ENCODE measurements at places on chromosomes 2 and 18.

DNA sequence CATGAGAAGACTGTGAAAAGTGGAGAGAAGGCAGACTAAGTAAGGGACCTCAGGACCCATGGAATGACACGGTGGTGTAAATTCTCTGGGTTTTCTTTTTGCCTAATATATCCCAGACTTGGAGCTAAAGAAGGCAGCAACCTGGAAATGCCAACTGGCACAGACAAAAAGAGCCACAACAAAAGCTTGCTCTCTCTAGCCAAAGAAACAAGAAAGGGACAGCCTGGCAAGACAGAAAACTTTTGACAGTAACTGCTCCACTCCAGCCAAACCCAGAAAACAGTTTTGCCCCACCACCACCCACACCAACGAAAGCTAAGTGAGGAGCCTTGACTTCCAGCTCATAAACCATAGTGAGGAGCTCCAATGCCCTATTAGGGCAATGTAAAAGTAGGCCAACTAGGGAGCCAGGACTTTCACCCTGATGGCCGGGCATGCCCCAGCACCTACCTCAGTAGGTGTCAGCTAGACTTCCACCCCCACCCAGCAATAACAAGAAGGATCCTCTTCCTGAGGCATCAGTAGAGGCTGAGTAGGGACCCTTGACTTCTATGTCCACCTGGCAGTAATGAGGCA is 35.5 kb downstream of the PELI1 start:
- DNase-seq, result no peak

DNA sequence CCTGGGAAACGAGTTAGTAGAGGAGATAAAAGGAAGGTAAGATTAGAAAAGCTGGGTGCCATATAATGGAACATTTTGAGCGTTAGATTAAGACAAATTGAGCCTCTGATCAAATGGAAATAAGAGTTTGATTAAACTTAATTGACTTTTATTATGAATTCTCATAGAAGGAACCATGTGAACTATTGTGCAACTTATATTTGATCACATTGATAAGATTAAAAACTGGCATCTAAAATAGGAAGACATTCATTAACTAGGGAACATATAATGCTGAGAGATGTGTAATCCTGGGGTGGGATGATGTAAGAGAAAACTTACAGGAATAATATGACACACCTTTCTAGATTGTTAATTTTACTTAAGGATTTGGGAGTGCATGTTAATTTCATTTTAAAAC is 22.5 kb downstream of the TBR1 start:
- no peak for DNase-seq

DNA sequence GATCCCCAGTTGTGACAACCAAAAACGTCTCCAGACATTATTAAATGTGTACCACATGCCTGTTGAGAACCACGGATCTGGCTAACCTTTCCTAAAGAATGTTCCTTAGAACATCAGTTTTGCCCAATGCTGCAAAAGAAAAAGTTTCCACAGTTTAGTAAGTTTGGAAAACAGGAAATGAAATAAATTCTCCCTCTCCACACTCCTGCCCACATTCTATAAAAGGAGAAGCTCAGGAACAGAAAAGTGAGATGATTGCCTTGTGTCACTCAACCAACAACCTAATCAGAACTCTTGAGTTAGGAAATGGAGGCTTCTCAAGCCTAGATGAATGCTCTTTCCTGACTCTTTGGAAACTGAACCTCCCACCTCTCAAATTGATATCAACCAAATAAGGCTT is 56.1 kb upstream of the NFE2L2 start:
- DNase-seq, result no peak

DNA sequence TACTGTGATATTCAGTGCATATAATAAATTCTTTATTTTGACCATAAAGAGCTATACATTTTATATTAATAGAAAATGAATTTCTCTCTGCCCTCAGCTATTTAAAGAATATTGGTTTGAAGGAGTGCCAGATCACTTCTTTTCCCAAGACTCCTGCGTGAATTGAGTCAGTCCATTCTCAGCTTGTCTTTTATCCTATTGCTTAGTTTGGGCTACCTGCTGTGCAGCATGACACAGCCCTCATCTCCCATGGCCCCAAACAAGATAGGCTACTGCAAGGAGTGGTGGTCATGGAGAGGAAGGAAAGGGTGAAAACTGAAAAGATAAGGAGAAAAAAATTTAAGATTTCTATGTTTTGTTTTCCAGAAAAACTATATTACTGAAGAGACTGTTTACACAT is 10.1 kb upstream of the FBXO11 start:
- no peak for DNase-seq

DNA sequence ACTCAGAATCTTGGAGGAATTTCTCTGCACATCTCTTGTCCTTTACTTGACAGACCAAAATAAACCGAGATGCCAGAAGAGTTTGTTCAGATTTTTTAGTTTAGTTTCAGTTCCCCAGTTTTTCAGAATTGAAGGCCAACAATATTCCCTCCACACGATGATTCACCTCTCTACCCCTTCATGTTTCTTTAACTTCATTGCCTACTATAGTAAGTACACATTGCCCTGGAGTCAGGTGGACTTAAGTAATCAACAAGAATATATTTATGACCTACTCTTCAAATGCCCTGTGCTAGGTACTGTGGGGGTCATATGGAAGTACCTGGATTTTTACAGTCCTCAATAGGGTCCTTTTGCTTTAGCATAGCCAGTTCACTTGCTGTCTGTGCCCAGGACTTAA is 79.6 kb upstream of the CTLA4 start:
- DNase-seq, result no peak

DNA sequence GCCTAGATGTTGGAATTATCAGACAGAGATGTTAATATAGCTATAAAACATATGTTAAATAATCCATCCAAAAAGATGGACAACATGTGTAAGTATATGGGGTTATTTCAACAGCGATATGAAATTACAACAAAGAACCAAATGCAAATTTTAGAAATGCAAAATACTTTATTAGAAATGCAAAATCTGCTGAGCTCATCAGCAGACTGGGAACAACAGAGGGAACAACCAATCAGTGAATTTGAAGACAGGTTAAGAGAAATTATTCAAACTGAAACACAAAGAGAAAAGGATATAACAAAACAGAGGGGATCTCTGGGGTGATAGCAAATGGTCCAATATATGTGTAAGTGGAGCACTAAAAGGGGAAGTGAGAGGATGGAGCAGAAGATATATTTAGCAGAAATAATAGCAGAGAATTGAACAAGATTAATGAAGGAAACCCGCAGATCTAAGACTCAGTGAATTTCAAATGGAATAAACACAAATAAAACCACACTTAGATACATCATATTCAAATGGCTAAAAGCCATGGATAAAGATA is 13.5 kb upstream of the HS6ST1 start:
- no peak for DNase-seq

DNA sequence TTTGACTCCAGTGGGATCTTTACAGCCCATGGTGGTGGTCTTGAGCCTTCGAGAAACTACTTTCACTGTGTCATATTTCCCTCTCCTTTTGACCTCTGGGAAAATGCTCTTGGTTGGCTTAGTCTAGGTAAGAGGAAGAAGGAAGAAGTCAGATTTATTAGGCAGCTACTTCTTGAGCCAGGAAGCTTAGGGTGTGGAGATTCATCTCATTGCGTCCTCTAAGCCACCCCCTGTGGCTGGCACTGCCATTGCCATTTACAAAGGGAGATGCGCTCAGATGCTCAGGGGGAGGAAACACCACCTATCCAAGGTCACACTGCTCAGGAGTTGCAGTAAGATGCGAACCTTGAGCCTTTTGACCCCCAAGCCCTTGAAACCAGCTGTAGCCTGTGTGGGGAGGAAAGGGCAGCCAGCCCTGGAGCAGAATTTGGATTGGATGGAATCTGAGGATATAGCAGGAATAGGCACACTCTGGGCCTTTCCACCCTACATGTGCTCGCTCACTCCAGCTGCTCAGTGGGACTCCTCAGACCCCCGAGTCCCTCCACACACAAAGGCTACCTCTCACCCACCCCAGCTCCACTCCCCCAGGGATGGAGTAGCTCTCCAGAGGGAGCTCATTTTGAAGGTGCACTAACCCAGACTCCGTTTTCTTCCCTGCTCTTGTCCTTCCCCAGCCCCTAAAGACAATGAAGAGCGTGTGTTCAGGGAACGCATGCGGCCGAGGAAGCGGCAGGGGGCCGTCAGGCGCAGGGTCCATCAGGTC is 321.3 kb upstream of the EPAS1 start:
- DNase-seq, result no peak

DNA sequence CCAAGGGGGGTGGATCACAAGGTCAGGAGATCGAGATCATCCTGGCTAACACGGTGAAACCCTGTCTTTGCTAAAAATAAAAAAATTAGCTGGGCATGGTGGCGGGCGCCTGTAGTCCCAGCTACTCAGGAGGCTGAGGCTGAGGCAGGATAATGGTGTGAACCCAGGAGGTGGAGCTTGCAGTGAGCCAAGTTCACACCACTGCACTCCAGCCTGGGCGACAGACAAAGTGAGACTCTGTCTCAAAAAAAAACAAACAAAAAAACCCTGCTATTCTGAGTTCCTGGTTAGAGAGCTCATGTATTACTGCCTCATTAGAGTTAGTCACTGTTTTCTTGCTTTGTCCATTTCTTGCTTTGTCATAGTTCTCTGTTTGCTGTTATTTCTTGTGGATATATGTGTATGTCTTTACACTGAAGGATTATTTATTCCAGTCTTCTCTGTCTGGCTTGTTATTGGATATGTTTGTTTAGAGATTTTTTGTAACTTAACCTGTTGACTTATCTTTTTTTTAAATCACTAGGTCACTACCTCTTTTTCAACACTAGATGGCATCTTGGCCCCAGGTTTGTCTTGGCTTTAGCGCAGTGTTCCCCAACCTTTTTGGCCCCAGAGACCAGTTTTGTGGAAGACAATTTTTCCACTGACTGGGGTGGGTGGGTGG is 17.0 kb downstream of the TTLL4 start:
- no peak for DNase-seq

DNA sequence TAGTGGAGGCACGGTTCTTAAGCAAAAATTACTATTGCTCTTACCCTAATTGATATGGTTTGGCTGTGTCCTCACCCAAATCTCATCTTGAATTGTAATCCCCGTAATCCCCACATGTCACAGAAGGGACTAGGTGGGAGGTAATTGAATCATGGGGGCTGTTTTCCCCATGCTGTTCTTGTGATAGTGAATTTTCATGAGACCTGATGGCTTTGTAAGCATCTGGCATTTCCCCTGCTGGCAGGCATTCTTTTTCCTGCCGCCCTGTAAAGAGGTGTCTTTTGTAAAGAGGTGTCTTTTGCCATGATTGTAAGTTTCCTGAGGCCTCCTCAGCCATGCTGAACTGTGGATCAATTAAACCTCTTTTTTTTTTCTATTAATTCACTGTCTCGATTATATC is 1691.8 kb upstream of the SLC39A10 start:
- DNase-seq, result no peak

GRCh38 chr2:126719833-126720351 is 63.9 kb downstream of the GYPC start:
- no peak for DNase-seq

GRCh38 chr2:134570676-134571075 is 148.1 kb downstream of the TMEM163 start:
- no peak for DNase-seq

DNA sequence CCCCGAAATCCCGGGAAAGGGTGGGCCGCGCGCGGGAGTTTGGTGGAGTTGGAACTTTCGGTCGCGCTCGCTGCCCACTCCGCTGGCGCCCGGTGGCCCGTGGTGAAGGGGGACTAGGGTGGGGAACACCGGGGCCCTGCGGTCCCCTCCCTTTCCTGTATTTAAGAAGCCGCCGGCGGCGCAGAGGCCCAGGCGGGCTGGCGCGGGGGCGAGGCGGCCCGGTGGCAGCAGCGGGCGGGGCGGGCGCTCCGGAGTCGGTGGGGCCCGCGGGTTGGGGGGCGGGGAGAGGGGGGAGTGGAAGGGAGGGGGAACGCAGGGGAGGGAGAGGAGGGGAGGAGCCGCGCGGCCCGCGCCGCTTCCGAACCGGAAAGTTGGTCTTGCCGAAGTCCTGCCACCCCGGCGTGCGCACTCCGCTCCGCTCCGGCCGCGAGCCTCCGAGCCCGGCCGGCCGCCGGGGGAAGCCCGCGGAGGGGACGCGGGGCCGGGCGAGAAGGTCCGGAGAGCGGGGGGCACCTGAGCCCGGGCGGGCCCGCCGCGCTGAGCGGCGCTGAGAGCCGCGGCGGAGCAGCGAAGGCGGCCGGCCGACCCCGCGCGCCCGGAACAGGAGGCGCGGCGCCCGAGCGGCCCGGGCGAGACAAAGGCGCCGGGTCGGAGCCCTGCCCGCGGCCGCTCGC is 425 bp upstream of the SALL3 start:
- no peak for DNase-seq

DNA sequence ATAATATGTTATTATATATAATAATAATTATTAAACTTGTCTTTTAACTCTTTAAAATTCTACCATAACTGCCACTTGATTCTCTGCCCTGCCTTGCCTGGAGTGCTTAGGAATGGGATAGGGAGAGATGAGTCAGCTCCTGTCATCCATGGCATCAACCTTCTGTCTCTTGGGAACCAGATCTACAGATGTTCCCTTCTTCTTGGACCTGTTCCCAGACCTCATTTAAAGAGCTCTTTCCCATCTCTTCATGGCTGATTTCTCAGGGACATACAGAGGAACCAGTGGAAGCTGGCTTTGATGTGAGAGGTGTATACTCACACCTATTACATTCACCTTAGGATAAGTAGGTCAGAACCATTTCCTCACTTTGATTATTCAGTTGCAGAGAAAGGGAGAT is 155.3 kb upstream of the MYO3B start:
- no peak for DNase-seq

DNA sequence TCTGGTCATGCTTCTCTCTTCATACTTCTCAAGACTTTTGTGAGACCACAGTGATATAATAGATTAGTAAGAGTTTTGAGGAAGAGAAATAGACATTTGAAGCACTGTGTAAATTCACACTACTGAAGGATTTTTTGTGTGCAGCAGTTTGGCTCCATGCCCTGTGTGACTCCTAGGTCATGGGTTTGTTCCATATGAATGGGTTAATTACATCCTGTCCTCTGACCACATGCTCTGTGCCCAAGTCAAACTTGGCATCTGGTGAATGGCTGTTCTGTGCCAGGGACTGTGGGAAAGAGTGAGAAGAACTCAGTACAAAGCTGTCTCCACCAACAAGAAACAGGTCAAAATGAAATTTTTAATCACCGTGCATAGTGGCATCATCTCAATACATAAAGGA is 304.0 kb downstream of the LNPK start:
- DNase-seq, result no peak

- peak; percentile 41 for DNase-seq
Observed at GRCh38 chr2:170122883-170123547, 54.9 kb upstream of the MYO3B start.

DNA sequence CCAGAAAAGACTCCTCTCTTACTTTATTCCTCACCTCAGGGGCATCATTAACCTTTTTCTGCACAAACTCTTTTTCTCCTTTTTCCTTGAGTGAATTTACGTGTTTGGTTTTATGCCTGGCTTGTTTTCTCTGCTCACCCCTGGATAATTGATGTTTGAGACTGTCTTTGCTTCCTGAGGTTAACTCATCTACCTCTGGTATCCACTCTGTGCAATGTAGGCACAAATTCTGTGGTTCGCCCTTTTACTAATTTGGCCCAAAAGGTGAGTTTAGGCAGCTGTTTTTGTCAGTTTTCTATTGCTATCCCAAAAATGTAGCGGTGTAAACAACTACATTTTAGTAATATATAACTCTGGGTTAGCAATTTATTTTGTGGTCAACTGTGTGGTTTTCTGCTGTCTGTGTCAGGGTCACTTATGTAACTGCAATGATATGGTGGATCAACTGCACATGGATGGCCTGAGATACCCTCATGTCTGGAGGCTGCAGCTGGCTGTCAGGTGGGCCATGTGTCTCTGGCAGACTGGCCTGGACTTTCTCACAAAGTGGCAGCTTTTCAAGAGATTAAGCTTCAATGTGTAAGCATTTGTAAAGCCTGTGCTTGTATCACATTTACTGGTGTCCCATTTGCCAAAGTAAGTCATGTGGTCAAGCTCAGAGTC is 329.7 kb downstream of the FSIP2 start:
- DNase-seq, result no peak

Data from Calu3 (cell line).